ENCODE measurements at places on chromosomes 6 and 20. TPM values are rescaled to one million over a fixed set of nuclear protein-coding genes. Genes with fewer than 3 reads are reported as not detected.

DNA sequence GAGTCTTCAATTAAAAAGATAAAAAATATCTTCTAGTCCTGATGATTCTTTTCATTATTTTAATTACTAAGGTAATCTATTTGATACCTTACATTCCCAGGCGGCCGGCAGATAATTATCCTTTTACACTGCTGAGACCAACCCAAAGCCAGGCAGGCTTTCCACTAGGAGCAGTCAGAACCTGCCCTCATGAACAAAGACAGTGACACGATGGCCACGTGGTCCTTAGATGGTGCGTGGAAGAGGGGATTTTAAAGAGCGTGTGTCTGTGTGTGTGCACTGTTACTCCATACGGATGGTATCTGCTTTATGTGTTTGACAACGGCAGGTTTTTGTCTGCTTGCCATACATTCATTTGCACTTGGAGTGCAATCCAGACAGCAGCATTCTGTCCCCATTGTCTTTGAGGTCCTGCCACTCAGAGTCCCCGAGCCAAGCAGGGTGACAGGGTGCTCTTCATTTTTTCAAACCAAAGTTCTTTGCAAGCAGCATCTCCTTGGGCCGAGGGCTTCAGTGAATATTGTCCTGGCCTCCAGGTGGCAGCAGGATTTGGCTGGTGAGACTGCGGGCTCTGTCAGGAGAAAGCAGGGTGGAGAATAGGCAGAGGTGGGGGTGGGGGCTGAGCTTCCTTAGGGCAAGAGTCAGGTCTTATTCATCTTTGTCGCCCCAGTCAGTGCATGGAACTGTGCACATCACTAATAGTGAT lies 260.5 kb downstream of the NRN1 start:
- no peak overlapping the region for H3K27ac ChIP-seq
- no peaks in the 10 kb centered on the region for H3K27me3 ChIP-seq
- H3K36me3 ChIP-seq: peaks cover under 1% of the 10 kb centered on the region
- peaks cover 5% of the 10 kb centered on the region for H3K4me1 ChIP-seq

PHACTR3 gene
- 0.71 TPM for total RNA-seq

RTN4IP1 gene
- 4.8 TPM for total RNA-seq

DNA sequence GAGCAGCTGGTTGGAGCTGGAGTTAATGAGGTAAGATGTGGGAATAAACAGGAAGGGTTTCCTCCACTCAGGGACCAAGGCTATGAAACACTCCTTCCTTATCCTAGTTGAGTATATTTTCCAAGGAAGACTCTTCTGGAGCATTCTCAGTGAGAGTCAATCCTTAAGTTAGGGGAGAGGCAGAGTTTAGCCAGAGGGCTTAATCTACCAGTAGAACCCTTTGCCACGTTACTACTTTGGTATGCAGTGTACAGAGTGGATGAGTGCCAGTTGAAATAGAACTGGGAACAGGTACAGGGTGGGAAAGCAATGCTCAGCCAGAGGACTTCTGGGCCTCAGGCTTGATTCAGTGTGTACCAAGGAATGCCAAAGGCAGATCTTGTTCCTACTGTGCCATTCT lies 114.3 kb downstream of the UBE3D start:
- H3K4me3 ChIP-seq: no peak overlapping the region
- H3K4me1 ChIP-seq: no peaks in the 10 kb centered on the region
- DNase-seq: no peak

GRCh38 chr20:48866936-48867335 lies 39.1 kb upstream of the PREX1 start:
- H3K4me1 ChIP-seq: no peaks in the 10 kb centered on the region
- H3K27ac ChIP-seq: no peak overlapping the region
- H3K4me3 ChIP-seq: no peak overlapping the region
- no peaks in the 10 kb centered on the region for H3K36me3 ChIP-seq
- H3K27me3 ChIP-seq: no peaks in the 10 kb centered on the region
- DNase-seq: no peak

BMP5 gene
- 1.7 TPM for total RNA-seq

DNA sequence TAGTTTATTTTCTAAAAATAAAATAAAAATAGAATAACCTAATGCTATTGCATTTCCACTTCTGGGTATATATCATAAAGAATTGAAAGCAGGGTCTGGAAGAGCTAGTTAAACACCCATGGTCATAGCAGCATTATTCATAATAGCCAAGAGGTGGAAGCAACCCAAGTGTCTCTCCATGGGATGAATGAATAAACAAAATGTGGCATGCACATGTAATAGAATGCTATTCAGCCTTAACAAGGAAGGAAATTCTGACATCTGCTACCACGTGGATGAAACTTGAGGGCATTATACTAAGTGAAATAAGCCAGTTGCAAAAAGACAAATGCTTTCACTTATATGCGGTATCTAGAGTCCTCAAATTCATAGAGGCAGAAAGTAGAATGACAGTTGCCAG lies 130.8 kb downstream of the TIAM2 start:
- no peaks in the 10 kb centered on the region for H3K4me1 ChIP-seq
- no peaks in the 10 kb centered on the region for H3K27me3 ChIP-seq
- H3K36me3 ChIP-seq: no peaks in the 10 kb centered on the region
- H3K27ac ChIP-seq: no peak overlapping the region
- no peak for DNase-seq

Data from esophagus muscularis mucosa (tissue), 4 donors.